ENCODE measurements at places on chromosomes 1 and 21.

DNA sequence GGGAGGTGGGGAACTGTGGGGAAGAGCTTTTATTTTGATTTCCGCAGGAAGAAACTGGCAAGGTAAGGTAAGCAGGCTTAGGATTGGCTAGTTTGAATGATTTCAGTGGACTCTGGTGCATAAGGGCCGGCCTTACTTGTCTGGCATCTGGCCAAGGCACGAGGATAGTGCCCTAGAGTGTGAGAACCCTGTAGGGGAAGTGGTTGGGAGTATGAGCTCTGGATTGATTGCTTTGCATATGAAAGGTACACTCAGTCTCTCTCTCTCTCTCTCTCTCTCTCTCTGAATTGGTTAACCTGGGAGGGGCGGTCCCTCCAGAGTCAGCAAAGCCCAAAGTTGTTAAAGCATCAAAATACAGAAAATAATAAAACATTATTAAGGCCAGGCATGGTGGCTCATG lies 463.0 kb downstream of the SIPA1L2 start:
- DNase-seq = no peak

GRCh38 chr1:107689159-107689558 lies 275.8 kb downstream of the VAV3 start:
- no peak for DNase-seq

- DNase-seq = no peak
Observed at GRCh38 chr1:37035796-37036666, 1.7 kb upstream of the GRIK3 start.

GRCh38 chr1:154726896-154727753 lies 119.1 kb upstream of the ADAR start:
- no peak for DNase-seq

GRCh38 chr1:88742531-88742930 lies 58.5 kb downstream of the PKN2 start:
- no peak for DNase-seq

- no peak for DNase-seq
Observed at GRCh38 chr1:107449326-107449725, 308.5 kb downstream of the NTNG1 start.

DNA sequence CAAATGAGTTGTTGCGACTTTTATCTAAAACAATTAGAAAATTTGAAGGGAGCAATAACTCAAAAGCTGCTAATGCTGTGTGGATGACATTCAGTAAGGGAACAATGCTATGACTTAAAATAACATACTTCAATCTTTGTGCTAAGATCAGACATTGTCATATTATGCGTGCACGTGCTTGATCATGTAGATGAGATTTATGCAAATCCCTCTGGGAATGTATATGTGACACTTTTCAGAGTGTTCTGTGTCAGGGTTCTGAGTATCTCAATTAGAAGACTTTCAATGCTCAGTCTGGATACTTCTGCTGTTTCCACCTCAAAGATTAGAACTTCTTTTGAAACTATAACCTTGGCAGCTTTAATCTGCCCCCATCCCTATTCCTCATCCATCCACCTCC lies 18.6 kb upstream of the POU2F1 start:
- no peak for DNase-seq

- DNase-seq = no peak
Observed at GRCh38 chr1:206593351-206593925, 18.8 kb downstream of the EIF2D start.

DNA sequence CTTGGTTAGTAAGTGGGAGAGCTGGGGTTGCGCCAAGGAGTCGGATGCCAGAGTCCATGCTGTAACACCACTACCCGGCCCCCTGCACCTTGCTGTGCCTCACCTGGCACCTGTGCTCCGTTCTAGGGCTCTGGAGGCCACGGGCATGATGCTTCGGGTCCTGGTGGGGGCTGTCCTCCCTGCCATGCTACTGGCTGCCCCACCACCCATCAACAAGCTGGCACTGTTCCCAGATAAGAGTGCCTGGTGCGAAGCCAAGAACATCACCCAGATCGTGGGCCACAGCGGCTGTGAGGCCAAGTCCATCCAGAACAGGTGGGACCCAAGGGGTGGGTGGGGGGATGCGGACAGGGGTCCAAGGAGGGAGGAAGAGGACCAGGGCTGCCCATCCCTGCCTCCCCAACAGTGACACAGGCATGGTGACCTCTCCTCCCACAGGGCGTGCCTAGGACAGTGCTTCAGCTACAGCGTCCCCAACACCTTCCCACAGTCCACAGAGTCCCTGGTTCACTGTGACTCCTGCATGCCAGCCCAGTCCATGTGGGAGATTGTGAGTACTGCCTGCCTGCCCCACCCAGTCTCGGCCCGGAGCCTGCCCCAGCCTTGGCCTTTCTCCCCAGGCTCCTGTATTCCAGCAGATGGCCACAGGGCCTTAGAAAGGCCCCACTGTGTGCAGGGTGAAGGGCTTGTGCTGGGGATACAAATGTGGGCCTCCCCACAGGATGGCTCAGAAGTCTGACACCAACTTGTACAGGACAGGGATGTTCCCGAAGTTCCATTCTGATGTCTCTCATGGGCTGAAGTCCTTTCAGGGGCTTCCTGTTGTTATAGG lies 9.6 kb upstream of the HTR6 start:
- no peak for DNase-seq

- no peak for DNase-seq
Observed at GRCh38 chr1:4046836-4047461, 146.9 kb upstream of the C1orf174 start.

- DNase-seq = no peak
Observed at GRCh38 chr1:27517907-27518718, 28.1 kb upstream of the WASF2 start.

DNA sequence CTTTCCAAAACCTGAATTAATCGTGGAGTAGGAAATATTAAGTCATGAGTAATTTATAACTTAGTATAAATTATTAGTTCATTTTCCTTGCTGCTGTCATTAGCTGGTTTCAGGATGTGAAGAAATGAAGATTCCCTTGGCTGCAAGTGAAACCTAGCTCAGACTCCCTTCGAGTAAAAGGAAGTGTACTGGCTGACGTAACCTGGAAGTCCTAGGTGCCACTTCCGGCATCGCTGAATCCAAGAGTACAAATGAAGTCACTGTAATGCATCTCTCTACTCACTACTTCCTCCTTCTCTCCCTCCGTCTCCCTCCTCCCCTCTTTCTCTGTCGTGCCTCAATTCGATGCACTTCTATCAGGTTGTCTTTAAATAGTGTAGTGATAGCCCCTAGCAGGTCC lies 28.8 kb downstream of the ZP4 start:
- DNase-seq = no peak

DNA sequence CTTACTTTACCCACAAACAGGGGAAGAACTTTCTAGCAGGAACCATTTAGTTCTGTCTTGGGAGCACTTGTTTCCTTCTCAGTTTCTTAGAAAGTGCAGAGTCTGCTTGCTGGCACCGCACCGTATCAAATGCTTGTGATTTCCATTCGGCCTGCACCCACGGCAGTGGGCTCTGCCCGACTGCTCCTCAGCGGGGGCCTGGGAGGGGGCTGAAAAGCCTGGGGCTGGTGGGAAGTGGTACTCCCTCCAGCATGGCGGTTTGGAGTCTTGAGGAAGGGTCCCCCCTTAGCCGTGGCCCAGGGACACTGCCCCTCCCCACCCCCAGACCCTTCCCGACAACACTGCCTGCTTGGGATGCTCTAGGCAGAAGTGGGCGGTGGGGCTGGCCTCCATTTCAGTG lies 57.0 kb downstream of the KIF26B start:
- DNase-seq = no peak

DNA sequence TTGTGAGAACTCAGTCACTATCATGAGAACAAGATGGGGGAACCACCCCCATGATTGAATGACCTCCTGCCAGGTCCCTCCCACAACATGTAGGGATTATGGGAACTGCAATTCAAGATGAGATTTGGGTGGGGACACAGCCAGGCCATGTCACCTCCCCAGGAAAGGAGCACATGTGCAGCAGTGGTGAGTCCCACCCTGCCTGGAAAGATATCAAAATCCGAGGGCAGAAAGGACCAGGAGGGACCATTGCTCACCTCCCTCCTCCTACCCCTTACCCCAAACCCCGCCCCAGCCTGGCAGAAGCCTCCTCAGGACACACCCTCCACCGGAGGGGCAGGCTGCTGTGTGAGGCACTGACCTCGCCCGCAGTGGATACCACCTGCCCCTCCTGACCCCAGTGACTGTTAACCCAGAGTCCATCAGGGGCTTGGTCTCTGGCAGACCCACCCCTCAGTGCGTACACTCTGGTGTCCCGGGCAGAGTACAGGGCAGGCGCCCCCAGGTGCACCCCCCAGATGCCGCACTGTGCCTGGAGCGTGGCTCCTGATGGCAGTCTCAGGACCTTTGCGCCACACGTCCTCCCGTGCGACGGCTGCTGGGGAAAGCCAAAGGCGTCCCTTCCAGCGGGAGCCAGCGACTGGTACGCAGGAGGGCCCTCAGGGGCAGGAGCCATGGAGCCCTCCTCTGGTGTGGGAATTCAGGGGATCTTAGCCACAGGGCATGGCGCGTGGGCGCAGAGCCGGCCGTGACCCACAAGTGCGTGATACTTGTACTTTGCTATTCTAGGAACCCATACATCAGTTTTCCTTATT lies 20.9 kb downstream of the PDXK start:
- DNase-seq = no peak

DNA sequence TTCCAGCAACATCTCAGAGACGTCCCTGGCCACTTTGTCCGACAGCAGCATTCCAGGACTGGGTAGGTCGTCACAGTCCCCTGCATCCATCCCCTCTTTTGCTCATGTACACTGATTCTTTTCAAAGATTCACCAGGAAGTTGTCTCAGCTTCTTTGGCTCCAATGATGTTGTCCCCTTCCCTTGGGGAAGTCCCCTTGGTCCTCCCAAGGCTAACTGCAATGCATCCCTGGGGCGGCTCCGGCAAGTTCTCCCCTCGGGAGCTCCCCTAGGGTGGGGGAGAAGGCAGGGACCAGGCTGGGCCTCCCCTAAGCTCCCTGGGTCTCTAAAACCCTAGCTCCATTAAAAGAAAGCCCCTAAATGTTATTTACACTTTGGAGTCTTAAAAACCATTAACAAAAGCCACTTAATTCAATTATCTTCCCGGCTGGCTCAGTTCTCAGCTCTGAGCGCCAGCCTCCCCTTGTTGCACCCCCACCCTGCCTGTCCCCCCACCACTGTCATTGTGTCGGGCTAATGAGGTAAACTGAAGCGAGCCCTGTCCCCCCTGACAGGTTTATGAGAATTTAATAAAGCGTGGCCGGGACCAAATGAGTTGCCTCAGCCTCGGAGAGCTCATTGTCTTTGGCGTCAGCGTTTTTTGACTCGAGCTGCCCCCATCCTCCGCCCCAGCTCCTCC lies 25.3 kb downstream of the KNCN start:
- DNase-seq = no peak

- DNase-seq = no peak
Observed at GRCh38 chr1:24369801-24370200, 43.8 kb downstream of the STPG1 start.

- DNase-seq = no peak
Observed at GRCh38 chr1:163777205-163777604, 455.5 kb downstream of the NUF2 start.

GRCh38 chr21:38954588-38955004 lies 148.9 kb downstream of the ETS2 start:
- no peak for DNase-seq

- DNase-seq = no peak
Observed at GRCh38 chr21:14562959-14563358, 16.8 kb upstream of the SAMSN1 start.

GRCh38 chr21:41220208-41220733 lies 52.3 kb downstream of the BACE2 start:
- DNase-seq = no peak

GRCh38 chr1:15090373-15090772 lies 63.2 kb upstream of the TMEM51 start:
- no peak for DNase-seq

- DNase-seq = no peak
Observed at GRCh38 chr21:42475036-42475435, 21.0 kb downstream of the RSPH1 start.

- no peak for DNase-seq
Observed at GRCh38 chr1:237042892-237043576, 1.1 kb downstream of the RYR2 start.

- DNase-seq = no peak
Observed at GRCh38 chr1:99482750-99483149, 163.2 kb upstream of the PALMD start.

DNA sequence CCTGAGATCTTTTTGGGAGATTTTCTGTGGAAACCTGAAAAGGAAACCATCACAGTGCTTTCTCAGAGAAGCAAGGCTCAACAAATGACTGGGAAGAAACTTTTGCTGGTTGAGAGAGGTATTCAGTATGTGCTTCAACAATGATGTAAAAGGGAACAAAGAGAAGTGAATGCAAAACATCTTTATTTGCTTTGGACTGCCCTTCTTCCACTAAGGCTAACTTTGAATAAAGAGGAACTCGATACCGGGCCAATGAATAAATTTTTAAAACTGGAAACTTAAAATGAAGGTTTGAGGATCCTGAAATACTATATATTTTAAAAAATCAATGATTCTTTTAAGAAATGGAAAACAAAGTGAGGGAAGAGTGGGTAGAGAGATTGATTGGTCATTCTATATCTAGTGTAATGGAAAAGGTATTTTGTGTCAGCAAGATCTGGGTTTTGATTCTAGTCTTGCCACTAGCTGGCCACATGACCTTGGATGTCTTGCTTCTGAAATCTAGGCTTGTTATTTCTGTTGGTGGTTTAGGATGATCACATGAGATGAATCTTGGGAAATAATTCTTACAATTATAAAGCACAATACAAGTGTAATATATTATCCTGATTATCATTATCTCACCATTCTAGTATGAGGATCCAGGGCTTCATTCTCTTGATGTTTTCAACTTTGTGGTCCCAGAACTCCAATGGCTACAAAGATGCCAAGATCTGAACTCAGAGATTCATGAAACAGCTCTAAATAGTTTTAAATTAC lies 34.6 kb upstream of the APOBEC4 start:
- no peak for DNase-seq

DNA sequence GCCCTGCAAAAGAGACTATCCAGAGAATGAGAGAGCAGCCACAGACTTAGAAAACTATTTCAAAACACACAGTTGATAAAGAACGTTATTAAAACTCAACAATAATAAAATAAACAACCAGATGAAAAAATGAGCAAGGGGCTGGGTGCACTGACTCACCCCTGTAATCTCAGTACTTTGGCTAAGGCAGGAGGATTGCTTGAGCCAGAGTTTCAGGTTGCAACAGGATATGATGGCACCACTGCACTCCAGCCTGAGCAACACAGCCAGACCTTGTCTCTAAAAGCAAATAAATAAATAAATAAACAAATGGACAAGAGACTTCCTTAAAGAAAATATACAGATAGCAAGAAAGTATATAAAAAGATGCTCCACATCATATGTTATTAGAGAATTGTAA lies 144.6 kb downstream of the LRRIQ3 start:
- DNase-seq = no peak
